Cerebellar nuclear complex (tissue), 1 donor: ENCODE measurements at places on chromosomes 3 and 15.

DNA sequence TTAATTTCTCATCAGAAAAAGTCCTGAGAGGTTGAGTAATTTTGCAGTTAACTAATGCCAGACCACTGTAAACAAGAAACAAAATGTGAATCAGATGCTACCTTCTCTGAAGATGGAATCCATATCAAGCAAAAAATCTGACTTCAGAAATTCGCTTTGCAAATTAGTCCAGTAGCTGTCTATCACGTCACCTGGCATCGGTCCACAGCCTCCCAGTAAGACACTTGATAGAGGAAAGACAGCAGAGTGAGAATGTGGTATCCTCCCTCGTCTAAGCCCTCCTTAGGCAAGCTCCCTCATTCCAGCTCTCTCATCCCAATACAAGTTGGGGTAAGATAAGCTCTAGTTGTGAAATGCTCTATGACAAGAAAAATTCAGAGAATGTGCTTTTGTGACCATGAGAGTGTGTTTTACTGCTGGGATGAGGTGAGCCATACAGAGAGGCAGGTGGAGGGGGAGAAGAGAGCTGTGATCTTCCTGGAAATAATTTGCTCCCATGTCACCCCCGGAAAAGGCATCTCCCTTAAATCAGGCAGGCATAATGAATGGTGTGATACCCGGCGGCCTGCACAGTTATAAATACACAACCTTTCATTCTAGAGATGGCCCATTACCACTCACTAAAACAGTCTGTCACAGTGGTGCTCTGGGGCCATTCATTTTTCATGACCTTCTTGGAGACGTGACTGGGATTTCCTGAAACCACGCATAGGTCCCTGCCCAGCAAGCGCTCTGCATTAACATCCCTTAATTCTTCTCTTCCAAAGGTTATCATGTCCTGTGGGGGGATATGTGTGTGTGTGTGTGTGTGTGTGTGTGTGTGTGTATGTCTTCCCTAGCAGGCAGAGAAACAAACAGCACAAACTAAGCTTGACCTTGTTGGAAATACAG is 602.0 kb upstream of the KCNMB2 start:
- no peak for DNase-seq

- DNase-seq: no peak
These were observed 12.2 kb downstream of the NKIRAS1 start for GRCh38 chr3:23904545-23904944.

DNA sequence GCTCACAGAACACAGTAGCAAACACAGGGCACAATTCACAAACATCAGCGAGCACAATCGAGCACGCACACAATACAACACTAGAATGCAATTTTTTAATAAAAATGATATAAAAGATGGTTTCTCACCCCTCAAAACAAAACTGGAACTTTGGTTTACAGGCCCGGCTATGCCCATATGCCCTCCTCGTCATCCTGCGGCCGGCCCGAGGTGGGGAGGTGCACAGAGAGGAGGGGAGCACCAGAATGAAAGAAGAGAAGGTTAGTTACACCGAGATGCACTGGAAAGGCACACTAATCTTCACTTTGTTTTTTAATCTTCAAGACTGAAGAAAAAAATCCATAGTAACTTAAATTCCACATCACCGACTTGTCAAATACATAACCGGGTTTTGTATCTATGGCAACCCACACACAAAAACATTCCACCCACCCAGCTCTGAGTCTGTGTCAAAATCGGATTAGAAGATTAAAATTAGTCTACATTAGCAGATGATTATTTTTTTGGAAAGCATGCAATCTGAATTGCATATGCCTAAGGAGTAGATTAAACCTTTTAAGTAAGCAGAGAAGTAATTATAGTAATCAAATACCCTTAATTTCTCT is 196.7 kb upstream of the WNT5A start:
- no peak for DNase-seq

DNA sequence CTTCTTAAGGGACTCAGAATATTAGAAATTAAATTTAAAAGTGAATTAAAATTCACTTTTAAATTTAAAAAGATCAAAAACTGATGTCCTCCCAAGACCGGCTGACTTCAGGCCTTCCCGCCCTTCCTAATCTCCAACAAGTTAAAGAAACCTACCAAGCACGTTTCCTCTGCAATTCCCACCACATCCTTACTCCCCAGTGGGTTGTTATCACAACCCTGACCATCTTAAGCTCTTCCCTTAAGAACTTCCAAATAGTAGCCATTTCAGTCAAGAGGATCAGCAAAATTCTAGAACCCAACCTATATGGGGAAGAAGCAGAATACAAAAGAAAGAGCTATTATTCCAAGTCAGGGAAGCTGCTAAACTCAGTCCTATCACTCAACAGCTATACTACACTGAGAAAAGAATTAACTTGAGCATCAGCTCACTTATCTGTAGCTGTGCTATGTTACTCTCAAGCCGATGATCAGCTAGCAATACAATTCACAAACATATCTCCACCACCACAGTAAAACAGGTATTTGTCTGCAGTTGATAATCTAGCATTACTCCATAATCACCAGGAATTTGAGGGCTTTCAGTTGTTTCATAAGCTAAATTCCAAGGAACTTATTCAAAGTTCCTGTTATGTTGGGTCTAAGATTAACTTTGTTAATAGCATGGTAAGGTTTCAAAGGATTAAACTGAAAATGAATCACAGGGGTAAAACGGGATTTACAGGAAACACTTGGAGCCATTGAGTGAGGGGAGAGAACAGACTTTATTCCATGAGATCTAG is 14.3 kb downstream of the ABCC5 start:
- DNase-seq: no peak

- DNase-seq: no peak
These were observed 21.4 kb downstream of the OPA1 start for GRCh38 chr3:193614430-193614829.

- DNase-seq: no peak
These were observed 204.0 kb upstream of the BCL6 start for GRCh38 chr3:187949093-187949820.

DNA sequence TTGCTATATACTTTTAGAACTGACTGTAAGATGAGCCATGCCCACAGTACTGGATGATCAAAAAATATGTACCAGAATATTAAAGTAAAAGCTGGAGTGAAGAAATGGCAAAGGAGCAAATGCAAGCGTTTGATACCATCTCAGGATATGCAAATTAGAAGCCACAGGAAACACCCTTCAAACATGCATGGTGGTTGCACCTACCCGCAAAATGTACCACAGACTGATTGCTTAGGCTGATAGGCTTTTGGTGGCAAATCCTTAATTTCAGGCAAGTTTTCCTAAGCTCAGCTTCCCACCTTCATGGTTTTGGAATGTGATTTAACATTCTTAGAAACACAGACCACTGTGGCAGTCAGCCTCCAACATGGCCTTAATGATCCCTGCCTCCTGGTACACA is 149.0 kb downstream of the PDZRN3 start:
- no peak for DNase-seq

- no peak for DNase-seq
These were observed 64.6 kb downstream of the LPP start for GRCh38 chr3:188218603-188219002.

DNA sequence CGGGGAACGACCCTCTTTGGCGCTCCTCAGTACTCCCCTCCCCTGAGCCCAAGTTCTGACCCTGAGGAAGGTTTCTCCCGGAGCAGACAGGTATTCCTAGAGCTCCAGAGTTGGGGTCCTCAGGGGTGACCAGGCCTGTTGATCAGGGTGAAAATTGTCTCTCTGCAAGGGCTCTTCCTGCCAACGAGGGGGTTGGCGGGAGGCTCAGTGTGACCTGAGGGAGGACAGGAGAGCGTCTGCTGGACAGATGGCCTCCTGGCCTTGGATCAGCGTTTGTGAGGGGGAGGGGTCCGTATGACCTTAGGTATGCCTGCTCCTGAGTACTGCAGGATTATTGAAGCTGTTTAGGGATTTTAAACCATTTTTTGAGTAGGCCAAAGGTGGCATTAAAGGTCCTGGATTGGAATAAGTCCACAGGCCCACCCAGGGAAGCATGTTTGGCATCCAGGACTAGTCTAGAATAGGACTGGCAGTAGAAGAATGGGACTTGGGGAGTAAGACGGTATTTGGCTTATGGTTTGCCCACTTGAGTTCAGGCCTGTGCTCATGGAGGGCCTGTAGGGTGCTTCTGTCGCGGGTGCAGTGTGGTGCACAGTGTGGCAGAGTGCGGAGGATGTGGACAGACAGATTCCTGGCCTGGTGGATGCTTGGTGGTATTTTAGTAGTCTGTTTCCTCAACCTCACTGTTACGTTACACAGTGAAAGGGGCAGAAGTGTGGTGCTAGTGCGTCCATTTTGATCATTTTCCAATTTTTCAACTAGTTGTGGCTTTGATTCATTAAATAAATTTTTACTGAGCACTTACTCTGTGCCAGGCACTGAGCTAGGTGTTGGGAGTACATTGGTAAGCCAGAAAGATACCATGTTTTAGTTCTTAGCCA is 959 bp downstream of the ZNF592 start:
- no peak for DNase-seq

- no peak for DNase-seq
These were observed 52.8 kb downstream of the NEO1 start for GRCh38 chr15:73105064-73105463.

- no peak for DNase-seq
These were observed 12.0 kb downstream of the ADAMTS9 start for GRCh38 chr3:64675687-64676247.

DNA sequence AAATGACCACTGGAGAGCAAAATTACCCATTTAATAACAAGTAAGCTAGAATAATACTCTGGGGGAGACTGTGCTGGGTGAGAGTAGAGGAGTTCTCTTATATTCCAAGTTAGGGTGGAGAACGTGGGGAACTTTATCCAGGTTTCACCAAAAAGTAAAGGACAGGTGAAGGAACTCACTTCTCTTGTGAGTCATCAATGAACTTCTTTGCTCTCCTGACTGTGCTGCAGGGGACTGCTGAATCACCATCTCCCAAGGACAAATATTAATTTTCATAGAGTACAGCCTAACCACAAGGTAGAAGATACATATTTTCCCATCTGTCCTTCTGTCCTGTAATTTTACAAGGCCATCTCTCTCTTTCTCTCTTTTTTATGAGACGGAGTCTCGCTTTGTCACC is 8.3 kb upstream of the PDCD6IP start:
- DNase-seq: no peak

DNA sequence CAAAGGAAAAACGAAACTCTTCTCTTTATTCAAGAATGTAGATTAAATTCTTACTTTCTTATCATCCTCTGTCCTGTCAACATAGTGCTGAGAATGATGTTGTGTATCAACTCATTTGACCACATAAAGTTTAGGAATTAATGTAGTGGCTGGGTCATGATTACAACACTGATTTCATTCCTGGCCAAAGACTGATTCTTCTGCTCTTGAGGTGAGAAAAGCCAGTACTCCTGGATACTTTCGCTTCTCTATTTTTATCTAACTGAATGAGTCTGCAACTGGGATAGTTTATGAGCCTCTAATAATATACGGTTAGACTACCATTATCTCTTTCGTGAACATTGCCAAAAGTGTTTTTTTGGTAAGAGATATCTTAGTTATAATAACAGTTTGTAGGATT is 173.0 kb downstream of the LPP start:
- DNase-seq: no peak

GRCh38 chr3:186189492-186189891 is 80.6 kb upstream of the ETV5 start:
- no peak for DNase-seq

GRCh38 chr3:51622413-51622812 is 48.6 kb upstream of the TEX264 start:
- no peak for DNase-seq

DNA sequence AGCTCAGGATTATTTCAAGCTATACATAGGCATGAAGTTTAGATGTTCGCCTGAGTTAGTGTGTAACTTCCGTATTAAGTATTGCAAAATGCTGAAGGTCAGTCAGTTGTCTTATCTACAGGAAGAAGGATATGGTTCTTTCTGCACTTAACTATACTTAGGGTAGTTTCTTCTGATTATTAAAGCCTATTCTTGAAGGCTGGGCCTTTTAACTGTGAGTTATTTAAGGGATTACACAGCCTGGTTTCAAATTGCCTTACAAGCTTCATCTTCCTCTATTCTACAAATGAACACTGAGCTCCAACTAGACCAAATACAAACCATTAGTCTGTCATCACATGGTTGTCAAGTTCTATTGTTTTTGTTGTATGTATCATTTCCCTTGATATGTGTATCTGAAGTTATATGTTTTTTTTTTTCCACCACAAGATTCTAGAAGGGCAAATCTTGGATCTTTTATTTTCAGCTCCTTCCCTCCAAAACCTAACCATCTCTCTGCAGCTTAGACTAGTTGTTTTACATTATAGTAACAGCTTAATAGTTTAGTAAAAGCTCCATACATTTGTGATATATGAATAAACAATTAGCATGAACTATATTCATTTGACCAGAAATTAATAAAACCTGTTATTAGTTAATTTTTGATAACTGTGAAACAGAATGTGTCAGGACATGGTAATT is 272.9 kb upstream of the KCNMB2 start:
- no peak for DNase-seq

DNA sequence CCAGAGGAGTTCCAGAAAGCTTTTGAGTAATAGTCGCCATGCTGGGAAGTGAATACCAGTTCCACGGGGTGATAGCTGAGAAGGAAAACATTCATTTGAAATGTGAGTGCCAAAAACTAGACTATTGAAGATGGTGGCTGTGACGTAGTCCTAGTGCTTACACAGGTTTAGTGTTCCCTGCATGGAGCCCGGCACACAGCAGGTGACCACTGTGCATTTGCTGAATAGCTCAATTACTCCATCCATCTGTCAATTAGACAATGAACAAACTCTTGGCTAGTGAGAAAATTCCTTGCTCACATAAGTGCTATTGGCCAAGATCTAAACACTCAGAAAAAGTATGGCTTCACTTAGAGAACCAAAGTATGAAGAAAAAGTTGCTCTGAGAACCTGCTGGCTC is 448.1 kb upstream of the WNT5A start:
- DNase-seq: no peak

DNA sequence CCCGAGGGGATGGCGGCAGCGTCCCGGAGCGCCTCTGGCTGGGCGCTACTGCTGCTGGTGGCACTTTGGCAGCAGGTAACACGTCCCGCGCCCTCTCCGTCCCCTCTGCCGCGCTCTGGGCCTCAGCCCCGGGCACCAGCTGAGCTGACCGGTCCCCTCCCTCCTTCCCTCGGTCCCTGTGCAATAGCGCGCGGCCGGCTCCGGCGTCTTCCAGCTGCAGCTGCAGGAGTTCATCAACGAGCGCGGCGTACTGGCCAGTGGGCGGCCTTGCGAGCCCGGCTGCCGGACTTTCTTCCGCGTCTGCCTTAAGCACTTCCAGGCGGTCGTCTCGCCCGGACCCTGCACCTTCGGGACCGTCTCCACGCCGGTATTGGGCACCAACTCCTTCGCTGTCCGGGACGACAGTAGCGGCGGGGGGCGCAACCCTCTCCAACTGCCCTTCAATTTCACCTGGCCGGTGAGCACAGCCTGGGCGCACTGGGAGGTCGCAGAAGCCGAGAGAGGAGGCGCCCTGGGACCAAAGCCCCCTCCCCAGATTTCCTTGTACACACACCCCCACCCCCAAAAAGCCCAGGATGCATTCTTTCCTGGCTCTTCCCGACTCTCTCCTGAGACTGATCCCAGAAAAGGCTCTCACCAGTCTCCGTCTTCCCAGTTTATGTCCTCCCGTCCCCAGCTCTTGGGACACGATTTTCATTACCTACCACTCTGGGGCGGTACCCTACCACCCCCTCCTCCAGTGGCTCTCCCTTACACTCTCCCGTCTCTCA is 705 bp downstream of the DLL4 start:
- no peak for DNase-seq

- no peak for DNase-seq
These were observed 44.5 kb downstream of the NEK10 start for GRCh38 chr3:27324686-27325085.
